Mesenchymal stem cell (in vitro differentiated cells and primary cell): ENCODE measurements at places on chromosomes 5 and 9.
A peak's percentile ranks its signal among the peaks of the same experiment; 100 is the strongest.

DNA sequence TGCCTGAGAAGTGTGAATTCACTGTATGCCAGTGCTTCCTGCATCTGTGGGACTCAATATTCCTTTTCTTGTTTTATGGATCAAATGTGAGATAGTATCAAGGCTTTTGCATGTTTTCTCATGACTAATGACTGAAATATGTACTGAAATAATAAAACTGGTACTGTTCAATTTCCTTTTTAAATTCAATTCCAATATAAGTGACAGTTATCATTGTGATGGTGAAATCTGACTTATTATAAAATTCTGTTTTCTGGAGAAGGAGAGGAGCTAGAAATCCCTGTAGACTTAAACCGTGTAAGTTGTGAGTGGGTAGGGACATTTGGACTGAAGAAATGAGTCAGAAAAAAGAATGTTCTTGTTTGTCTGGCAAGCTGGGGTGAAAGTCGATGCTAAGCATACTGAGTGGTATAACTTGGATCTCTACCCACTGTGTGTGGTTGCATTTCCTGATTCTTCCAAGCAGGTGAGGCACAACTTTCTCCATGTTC, 245.2 kb downstream of the EFNA5 start:
- DNase-seq, result peak; percentile 70

- no peak for DNase-seq
Observed at GRCh38 chr5:19196631-19197030, 791.4 kb downstream of the CDH18 start.

DNA sequence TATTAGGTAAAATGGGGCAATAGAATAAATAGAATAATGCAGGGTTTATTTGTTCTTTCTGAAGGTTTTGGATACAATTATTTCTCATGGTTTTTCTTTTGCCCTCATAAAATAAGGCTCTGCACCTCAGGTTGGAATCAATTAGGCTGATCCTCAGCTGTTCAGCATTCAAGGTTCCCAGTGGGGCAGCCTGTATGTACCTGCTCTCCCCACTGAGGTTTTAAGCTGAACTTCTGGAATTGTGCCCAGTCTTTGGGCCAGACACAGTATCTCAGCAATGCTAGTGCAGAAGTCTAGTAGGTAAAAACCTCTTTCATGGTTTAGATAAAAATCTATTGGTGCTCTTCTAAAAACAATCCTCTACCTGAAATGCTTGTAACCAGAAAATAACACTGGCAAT, 98.0 kb downstream of the EDIL3 start:
- no peak for DNase-seq

- peak; percentile 41 for DNase-seq
Observed at GRCh38 chr5:14665101-14665822, 744 bp downstream of the OTULIN start.

- peak; percentile 38 for DNase-seq
Observed at GRCh38 chr5:126234563-126235195, 188.5 kb upstream of the GRAMD2B start.

DNA sequence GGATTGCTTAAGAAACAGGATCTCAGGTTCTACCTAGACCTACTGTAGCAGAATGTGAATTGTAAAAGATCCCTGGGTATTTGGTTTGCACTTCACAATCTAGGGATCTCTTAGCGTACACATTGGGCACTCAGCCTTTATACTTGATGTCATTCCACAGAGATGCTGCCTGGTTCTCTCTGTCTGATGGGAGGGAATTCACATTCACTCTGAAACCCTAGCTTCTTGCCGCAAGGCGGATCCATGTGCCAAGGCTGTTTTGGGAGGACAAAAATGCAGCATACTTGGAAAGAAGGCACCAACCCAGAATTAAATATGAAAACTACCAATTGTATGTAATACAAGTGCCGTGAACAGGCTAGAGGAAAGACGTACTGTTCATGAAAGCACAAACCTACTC, 323.0 kb downstream of the EBF1 start:
- DNase-seq, result no peak

- DNase-seq, result no peak
Observed at GRCh38 chr5:56101180-56101579, 106.4 kb upstream of the IL6ST start.

DNA sequence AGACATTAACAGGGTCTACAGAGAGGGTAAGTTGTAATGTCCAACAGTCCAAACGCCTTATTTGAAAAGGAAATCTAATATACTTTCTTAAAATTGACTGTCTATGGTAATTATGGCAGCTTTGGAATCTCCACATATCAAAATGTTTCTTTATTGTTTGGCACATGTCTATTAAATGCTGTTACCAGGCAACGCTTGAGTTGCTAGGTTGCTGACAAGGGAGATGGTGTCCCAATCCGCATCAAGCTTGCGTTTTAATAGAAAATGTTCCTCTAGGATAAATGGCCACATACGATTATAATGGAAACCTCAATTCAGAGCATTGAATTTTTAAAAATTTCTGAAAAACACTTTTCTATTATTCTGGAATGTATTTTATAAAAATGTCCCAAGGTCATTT, 9.2 kb downstream of the ANXA1 start:
- no peak for DNase-seq

GRCh38 chr5:180908998-180909731, 10.2 kb downstream of the BTNL8 start:
- DNase-seq, result no peak

GRCh38 chr5:164581889-164582288, 1076.5 kb downstream of the MAT2B start:
- DNase-seq, result no peak

DNA sequence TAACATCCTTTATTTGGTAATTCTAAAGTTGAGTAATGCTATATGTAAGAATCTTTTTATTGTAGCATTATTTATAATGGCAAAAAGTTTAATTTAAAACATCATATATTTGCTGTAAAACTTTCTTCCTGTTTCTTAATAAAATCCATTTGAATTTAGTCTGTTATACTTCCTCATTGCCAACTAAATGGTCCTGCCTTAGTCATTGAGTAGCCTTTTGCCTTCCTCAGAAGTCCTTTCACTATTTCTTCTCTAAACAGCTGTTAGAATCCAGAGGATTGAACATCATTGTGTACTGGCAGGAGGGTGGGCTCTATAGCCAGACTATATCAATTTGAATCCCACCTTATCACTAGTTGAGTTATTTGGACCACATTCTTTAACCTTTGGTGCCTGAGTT, 11.0 kb downstream of the SLC44A1 start:
- DNase-seq, result no peak

- DNase-seq, result no peak
Observed at GRCh38 chr9:97979788-97980478, 3.2 kb upstream of the ANP32B start.

- no peak for DNase-seq
Observed at GRCh38 chr9:27601396-27601795, 28.1 kb upstream of the C9orf72 start.

DNA sequence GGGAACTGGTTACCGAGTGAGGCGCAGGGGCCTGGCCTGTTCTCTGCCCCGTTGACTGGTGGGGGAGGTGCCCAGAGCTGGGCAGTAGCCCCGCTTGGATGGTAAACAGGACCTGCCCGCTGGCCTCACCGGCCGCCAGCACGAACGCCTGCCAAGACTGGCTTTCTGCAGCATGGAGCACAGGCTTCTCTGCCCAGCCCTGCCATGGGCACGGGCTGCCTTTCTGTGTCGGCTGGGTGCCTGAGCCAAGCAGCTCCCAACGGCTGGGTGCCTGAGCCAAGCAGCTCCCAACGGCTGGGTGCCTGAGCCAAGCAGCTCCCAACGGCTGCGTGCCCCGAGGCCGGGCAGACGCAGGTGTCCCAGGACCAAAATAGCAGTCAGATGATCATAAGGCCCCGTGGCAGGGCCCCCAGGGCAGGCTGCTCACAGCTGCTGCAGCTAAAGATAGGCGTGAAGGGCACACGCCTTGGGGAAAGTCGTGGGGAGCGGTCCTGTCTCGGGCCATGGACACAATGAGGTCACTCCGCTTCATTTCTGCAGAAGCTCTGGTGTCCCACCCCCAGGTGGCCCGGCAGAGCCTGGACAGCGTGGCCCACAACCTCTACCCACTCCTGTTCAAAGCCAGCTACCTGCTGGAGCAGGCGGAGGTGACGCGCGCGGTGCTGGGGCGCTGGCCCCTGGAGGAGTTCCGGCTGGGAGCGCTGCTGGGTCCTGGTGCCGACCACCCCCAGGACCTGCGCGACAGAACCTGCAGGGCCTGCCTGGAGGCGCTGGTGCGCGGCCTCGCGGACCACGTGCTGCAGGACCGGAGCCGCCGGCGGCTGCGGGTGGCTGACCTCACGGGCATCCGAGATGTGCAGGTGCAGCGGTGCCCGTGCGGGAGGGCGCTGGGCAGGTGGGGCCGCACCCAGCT, at the start of gene LRRC14B:
TSS of gene LRRC14B (plus strand) at position 460 of the 913 bp plus-strand sequence. CDS start at position 504, 44 bp downstream.
- no peak for DNase-seq

DNA sequence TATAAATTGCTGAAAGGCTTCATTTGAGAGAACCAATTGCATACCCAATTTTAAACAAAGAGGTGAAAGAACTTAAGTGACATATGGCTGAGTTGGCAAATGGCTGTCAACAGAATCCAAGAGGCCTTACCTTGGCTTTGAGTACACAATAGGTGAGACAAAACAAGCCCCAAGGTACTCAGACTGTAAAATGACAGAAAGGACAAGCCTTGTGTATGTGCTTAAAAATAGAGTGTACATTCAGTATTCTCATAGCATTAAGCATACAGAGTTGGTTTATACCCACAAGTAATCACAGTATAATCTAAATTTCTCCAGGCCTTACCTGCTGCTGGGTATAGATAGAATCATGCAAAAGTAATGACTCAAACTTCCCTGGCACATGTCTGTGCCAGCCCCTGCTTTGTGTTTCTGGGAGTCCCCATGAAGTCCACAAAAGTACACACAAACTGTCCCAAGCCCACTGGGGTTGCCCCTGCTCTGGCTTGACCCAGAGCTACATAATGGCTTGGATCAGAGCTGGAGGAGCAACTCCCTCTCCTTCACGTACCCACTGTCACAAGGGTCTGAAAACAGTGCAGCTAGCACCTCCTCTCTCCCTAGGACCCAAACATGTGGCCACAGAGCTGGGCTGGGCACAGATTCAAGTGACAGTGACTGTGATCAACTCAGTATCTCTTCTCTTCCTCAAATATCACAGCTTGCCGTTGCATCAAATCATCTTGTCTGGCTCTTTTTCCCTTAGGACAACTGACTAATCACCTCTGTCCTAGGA, 250.8 kb downstream of the ENC1 start:
- DNase-seq, result no peak

GRCh38 chr5:119966028-119966427, 336.7 kb downstream of the FAM170A start:
- DNase-seq, result no peak

DNA sequence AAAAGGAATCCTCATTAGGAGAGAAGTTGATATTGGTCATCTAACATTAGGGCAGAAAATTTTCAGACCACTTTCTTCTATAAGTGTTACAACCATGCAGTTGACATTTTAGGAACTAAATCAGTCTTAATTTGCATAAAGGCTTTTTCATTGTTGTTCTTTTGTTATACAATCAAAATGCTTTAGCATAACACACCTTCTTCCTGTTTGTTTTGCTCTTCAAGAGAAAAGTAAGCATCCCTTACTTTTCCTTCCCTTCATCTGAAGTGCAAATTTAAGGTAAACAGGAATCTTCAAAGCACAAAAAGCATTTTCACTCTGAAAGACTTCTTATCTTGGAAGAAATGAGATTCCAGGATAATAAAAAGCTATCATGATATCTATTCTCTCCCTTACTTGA, 273.6 kb downstream of the PTPRD start:
- no peak for DNase-seq

DNA sequence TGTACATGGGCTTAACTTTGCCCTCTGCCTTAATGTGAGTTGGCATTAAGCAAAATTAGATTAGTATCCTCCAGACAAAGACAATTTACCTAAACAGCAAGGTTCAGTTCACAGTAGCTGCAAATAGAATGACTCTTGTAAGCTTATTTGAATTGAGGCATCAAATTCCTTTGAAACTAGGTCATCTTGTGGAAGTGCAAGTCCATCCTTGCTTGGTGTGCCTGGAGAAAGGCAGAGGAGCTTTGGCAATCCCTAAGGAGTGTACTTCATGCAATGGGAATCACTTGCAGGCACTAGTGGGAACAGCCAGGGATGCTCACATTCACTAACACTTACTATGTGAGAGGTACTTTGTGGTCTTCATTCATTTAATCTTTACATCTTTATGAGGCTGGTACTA, 118.3 kb downstream of the DRD1 start:
- DNase-seq, result no peak

GRCh38 chr5:17679597-17680203, 45.4 kb downstream of the TAF11L14 start:
- no peak for DNase-seq

DNA sequence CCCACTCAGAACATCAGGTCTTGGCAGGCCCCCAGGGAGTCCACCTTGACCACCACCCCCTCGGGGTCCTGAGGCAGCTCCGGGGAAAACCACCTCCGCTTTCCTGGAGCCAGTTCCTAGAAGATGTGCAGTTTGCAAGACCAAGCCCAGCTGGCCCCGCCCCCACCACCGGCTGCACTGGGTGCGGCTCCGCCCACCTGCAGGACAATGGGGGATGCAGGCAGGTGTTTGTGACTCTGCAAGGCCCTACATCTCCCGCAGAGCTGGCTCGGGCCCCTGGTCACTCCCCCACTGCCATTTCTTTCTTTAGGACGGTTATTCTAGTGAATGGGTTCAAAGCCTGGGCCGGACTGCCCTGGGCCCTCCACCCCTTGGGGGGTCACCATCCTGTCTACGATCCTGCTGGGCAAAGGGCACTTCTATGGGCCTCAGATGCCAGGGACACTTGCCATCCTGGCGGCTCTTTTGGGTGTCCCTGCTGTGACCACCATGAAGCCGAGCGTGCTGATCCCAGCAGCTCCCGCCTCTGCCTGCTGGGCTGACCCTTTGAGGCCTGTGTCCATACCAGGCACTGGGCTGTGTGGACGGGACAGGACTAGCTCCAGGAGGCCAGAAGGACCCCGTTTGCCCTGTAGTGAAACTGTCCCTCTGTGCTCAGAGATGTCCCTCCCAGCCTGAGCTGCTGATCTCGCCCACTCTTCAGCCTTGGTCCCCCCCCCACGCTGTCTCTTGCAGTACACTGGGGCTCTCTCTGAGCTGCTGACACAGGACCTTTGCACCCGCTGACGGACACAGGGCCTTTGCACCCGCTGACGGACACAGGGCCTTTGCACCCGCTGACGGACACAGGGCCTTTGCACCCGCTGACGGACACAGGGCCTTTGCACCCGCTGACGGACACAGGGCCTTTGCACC, 5.9 kb upstream of the NACC2 start:
- no peak for DNase-seq

- no peak for DNase-seq
Observed at GRCh38 chr9:84216151-84216550, 124.4 kb downstream of the SLC28A3 start.

DNA sequence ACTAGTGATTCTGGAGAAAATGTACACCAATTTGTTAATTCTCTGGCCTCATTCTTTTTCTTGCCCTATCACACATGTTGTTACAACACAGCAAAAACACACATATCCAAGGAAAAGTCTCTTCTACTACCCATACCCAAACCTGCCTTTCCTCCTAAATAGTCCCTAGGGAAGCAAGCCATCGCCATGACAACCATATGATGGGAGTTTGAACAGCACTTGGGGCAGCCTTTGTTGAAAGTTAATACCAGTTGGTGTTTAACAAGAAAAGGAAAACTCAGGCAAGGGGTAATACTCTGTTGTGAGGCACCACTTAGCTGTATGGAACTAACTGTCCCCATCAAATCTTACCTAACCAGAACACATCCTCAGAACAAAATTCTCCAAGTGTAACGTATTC, 1.7 kb downstream of the TRPM3 start:
- no peak for DNase-seq

- DNase-seq, result peak; percentile 76
Observed at GRCh38 chr9:69785757-69786156, 25.9 kb upstream of the PTAR1 start.
